ENCODE measurements at places on chromosomes 4 and X.

DNA sequence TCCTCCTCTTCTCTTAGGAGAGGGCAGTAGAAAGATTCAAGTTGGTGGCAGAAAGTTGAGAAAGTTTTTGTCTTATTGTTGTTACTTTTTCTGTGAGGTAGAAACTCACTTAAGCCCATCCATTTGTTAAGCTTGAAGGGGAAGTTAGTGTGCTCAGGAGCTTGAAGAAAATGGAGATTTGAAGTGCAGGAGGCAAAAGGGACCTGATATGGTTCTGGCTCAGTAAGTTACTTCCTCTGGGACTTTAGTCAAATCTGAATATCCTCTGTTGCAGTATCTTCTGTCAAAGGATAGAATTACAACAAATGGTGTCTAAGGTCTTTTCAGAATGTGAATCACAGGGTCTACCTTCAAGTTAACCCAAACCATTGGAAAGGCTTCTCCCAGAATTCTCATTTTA lies 46.2 kb downstream of the CXCL13 start:
- no peak for DNase-seq

DNA sequence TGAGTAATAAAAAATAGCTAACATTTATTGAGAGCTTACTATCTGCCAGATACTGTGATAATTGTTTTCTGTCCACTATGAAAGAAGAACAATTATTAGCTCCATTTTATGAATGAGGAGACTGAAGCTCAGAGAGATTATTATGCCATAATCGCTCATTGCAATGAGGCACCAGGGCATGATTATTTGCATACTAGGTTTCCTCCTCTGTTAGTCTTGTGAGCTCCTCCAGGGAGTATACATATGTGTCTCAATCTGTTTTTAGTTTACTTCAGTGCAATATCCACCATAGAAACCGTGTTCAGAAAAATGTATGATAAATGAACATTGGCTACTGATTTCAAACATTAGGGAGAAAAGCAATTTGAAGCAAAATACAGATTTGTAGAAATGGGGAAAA lies 139.4 kb upstream of the OTUD4 start:
- no peak for DNase-seq

DNA sequence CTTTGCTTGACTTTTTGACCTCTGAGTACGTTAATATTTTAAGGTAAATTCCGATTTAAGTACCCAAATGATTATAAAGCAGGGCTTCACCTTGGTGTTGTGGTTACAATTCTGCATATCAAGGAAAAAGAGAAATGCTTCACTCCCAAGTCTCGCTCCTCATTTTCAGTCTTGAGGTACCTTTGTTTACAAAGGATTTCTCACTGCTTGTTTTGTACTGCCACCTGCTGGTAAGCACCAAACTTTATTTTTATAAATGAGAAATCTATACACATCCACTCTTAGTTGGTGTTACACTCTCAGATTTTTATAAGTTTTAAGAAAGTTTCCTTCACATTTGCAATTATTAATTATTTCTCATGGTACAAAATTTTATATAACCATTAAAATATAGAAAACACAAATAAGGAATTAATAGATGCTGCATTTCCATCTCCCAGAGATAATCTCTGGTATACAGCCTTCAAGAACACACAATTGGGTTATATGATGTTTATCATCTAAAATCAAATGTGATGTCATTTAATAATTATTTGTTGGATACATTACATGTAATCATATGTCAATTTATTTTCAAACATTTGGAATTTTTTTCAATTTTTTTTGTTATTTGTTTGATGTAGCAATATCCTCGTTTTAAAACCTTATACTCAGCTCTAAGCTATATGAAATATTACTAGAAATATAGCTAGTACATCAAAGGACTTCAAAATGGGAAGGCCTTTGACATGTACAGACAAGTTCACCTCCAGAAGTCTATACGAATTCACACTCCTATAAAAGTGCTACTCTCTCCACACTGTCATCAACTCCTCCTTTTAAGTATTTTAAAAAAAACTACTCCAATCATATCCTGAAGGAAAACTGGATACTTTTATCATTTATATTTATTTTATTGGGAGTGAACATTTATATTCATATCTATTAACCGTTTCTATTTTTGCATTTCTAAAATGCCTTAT lies 179.9 kb downstream of the KCNIP4 start:
- DNase-seq: peak; percentile 74

- no peak for DNase-seq
These were observed 335.1 kb downstream of the SMARCA1 start for GRCh38 chrX:129188231-129188630.

DNA sequence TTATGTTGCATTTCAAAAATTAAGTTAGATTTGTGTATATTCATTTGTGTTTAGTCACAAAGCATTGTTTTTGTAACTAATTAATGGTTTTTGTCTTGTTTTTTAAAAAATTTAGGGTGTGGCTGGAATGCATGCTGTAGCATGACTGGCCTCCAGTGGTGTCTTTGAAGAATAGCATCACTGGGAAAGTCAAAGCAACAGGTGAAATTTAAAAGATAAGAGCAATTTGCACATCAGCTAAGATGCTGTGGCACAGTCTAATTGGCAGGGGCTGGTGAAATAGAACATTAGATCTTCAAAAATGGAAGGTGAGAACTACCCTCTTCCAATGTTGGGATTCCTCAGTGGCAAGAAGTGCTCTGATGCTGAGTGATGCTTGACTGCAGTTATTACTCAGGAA lies 45.3 kb downstream of the ANK2 start:
- peak; percentile 31 for DNase-seq

DNA sequence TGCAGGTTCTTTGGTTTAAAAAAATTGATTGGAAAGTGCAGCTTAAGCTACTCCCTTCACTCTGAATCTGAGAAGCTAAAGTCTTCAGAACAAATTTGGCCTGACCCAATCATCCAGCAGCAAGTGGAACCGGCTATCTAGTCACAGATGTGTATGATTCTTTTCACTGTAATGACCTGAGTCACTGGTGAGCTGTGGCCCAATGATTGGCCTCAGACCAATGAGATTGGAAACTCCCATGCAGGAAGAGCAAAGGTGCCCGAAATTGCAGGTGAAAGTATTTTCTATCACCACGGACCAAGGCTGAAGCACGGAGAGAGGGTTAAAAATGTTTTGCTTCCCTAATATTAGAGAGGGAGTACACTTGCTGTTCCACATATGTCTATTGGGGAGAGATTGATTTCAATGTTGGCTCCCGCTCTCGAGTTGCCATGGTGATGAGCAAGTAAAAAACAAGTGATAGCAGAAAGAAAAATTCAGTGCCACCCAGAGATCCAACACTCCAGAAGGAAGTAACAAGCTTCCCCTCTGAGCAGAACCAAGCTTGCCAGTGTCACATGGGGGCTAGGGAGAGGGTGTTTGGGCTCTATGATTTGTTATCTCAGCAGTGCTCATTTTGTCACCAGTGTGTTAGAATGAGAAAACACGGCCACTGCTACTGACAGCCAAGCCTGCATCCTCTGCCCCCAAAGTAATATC lies 11.2 kb downstream of the RIPPLY1 start:
- peak; percentile 41 for DNase-seq

GRCh38 chrX:23228950-23229448 lies 105.7 kb upstream of the PTCHD1 start:
- DNase-seq: peak; percentile 3

DNA sequence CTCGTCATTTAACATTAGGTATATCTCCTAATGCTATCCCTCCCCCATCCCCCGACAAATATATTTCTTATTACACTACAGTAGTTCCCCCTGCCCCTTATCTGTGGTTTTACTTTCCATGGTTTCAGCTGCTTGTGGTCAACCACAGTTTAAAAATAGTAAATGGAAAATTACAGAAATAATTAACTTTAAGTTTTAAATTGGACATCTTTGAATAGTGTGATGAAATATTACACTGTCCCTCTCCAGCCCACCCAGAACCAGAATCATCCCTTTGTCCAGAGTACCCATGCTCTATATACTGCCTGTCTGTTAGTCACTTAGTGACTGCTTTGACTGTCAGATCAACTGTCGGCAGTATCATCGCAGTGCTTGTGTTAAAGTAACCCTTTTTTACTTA lies 47.4 kb upstream of the VEGFC start:
- peak; percentile 72 for DNase-seq

- no peak for DNase-seq
These were observed 167.2 kb downstream of the KDR start for GRCh38 chr4:54958236-54958635.

- DNase-seq: peak; percentile 79
These were observed 223.6 kb downstream of the RBMX2 start for GRCh38 chrX:130625386-130625785.

DNA sequence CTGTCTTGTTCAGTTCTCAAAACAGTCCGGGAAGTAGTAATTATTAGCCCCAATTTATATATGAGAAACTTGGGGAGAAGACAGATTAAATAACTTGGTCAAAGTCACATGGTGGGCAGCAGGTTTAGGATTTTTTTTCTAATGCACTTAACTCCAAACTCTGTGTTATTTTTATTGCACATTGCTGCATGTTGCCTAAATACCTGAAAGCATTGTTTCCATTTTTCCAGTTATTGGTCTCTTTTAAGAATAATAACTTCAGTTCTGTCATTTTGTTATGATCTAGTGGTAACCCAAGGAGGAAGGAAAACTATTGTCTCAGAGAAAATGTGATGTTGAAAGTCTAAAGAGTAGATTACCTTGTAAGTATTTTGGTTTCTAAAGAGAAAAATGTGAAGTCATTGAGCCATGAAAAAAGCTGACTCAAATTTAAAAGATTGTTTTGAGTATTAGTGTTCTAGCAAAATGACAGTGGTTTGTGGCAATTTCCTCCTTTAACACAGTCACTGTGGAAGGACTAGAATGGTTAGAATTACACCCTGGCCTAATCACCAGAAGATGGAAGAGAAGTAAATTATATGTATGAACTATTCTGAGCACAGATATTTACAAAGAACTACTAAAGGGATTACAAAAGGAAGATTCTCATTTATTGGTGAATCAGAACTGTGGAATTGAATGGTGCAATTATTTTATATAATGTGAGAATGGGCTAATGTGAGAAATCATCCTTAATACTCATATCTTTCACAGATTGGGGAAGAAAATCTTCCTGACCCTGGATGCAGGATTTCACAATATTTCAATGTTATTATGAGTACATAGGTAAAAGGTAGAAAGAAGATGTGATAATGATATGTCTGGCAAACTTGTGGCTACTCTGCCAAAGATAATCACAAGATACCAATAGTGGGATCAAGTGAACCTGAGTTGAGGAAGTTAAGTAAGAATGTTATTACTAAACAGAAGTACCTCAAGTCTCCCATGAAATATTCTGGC lies 21.7 kb upstream of the CXCL8 start:
- DNase-seq: peak; percentile 85

DNA sequence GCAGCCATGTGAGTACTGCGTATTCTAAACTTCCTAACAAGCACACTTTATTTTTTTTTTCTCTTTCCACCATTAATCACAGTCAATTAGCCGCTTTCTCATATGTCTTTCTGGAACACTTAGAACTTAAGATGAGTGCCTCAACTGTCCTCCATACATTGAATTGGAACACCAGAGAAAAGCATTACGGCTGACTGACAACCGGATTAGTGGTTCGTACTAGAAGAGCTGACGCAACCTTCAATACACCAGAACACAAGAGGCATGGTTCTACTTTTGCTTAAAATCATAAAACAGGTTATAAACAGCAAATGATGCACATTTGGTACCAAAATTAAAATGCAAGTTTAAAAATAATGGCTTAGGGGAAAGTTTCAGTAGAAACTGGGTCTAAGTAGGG lies 3.3 kb downstream of the TMEM47 start:
- DNase-seq: peak; percentile 23

GRCh38 chr4:137156054-137156453 lies 376.2 kb downstream of the PCDH18 start:
- peak; percentile 34 for DNase-seq

GRCh38 chr4:71494539-71494938 lies 155.7 kb downstream of the SLC4A4 start:
- no peak for DNase-seq

DNA sequence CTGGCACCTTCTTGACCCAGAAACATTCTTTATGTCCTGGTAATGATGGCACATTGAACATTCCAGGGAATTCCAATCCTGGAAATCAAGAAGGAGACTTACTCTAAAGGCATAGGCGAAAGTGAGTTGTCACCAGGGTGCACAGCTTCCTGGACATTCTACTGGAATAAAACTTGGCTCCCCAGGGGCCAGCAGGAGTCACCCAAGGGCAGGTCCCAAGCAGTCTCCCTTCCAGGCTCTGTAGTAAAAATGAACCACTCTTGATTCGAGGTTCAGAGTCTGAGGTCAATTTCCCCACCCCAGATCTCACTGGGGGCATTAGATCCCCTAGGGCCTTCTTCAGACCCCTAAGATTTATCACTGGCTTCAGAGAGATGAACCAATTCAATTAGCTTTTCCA lies 338.7 kb upstream of the GATB start:
- no peak for DNase-seq

- peak; percentile 77 for DNase-seq
These were observed 52.4 kb downstream of the SEPTIN11 start for GRCh38 chr4:77001907-77002306.

GRCh38 chr4:74886484-74886883 lies 46.4 kb upstream of the PARM1 start:
- peak; percentile 28 for DNase-seq

GRCh38 chr4:185721190-185722028 lies 90.6 kb downstream of the SORBS2 start:
- no peak for DNase-seq

- no peak for DNase-seq
These were observed 442.9 kb upstream of the CTSO start for GRCh38 chr4:156396534-156396933.

DNA sequence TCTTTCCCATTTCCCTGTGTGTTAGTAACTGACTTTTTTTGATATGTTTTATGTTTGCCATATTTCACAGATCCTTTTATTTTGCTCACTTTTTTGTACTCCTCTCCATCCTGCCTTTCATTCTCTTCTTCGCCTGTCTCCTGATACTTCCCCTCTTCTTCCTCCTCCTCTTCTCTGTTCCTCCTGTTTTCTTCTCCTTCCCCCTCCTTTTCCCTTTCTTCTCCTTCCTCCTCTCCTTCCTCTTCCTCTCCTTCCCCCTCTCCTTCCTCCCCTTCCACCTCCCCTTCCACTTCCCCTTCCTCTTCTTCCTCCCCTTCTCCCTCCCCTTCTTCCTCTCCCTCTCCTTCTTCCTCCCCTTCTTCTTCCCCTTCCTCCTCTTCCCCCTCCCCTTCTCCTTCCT lies 41.7 kb downstream of the RPGR start:
- no peak for DNase-seq

DNA sequence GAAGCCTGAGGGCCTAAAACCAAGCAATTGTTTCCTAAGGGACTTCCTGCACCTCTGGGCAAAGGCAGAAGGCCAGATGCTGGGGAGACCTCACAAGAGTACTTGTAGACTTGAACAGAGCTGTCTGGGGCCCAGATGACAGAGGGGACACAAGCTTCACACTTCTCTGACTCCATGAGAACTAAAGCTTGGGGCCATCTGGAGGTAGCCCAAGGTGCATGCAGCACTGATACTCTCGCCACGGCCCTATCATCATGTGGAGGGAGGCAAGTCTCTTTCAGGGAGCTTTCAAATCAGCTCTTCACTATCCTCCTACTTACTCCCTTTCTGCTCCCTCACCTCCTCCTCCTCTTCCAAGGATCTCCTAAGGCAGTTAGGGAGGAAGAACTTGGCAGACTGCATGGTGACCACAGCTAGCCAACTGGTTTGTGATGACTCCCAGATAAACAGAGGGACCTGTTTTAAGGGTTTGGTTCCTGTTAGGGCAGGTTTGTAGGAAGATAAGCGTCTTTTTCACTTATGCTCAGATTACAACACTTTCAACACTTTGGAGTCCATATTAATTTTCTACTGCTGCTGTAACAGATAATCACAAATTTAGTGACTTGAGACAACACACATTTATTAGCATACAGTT lies 23.8 kb downstream of the MSL3 start:
- no peak for DNase-seq

- DNase-seq: no peak
These were observed 32.2 kb downstream of the COPS4 start for GRCh38 chr4:83067058-83067639.

GRCh38 chr4:155535802-155536454 lies 130.7 kb upstream of the GUCY1A1 start:
- no peak for DNase-seq

All from kidney tubule cell (primary cell).